ENCODE measurements at places on chromosomes 7 and 10.

DNA sequence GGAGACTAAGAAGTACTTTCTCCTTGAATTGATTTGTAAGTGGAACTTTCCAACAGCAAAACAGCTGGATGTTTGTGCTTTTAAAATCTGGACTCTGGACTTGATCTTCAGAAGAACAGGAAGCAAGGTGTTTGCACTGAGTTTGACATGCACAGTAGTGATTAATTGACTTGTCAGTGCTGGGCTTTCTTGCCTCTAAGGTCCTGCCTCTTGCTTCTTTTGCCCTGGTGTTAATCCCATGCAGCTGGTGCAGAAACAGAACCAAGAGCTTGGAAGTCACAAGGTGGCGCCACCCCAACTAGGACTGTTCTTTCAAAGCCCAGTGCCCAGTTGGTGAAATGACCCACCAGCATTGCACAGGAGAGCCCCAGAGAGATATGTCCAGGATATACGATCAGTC is 66.8 kb upstream of the SEPHS1 start:
- no peak for DNase-seq

DNA sequence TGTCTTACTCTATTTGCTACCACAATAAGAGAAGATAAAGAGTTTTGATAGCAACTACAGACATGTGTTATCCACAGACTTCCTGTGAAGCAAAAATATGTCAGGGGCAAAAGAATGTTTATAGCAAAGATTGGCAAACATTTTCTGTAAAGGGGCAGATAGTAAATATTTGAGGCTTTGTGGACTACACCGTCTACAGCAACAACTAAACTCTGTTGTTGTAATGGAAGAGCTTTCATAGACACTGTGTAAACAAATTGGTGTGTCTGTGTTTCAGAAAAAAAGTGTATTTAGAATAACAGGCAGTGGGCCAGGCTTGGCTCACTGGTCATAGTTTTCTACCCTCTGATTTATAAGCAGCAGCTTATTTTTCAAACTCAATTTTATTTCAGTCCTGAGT is 521.4 kb downstream of the ANKRD7 start:
- no peak for DNase-seq

DNA sequence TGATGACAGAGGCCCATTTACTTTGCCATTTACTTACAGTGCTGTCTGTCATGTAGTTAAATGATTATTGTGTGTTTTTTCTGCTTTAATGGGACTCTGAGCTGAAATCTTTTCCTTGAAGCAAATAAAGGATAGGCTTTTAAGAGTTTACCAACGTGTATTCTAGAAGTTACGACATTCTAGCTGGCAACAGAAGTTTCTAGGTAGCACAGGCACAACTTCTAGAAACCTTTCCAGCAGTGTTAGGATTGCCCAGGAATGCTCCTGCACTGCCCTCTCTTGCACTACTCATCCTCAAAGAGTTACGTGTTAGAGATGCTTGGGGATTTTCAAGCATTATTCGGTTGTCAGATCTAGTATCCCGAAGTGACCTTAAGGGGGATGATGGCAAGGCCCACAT is 42.5 kb upstream of the TMEM236 start:
- no peak for DNase-seq

DNA sequence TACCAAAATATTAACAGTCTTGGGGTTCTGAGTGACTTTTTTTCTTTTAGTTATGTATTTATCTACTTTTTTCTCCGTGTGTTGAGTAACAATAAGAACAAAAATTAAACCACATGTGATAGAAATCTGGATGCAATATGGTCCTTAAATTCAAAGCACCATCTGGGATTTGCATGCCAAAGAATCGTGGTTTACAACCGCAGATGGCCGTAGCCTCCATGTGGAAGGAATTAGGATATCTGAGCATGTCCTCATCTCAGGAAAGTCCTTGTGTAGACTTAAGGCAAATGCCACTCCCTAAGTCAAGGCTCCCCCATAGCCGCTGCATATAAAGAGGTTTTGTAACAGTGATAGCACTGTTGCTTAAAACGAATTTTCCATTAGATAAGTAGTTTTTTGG is 304.0 kb downstream of the ZEB1 start:
- no peak for DNase-seq

DNA sequence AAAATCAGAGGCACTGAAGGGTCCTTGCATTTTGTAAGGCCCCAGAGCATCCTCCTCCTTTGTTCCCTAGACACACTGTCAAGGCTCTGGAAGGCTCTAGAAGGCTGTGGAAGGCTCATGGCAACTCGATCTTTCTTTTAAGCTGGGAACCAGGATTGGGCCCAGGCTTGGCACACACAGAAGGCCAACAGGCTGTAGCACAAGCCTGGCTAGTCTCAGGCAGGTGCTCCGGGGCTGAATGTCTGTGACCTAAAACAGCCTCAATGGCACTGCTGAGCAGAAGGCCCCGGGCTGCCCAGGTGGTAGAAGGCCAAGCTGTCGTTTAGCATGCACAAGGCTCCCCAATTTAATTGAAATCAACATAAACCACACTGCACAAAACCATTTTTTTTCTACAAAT is 55.7 kb downstream of the PRKAG2 start:
- no peak for DNase-seq

DNA sequence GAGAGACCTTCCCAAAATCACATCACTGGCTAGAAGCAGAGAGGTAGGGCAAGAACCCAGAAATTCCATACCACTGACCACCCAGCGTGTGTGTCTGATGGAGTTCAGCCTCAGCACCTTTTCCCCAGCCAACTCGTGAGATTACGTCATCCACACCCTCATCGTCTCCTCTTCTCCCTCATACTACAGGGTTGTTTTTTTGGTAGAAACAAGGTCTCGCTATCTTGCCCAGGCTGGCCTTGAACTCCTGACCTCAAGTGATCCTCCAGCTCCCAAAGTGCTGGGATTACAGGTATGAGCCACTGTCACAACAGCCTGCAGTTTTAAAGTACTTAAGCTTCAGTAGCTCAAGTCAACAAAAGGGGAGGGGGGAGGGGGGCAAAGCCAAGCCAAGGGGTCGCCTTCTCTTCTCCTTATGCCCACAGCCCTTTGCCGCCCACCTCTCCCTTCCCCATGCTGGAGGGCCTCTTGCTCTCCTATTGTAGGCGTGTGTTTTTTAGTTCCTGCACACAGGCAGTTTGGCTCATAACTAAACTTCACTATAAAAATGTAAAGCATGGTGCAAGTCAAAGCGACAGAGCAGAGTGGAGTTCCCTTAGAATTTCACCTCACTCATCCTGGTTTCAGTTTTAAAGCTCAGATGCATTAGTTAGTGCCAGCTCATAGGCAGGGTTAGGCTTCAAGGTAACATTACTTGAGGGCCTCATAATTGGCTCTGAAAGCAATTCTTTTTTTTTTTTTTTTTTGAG is 5.2 kb upstream of the PRDX3 start:
- no peak for DNase-seq

DNA sequence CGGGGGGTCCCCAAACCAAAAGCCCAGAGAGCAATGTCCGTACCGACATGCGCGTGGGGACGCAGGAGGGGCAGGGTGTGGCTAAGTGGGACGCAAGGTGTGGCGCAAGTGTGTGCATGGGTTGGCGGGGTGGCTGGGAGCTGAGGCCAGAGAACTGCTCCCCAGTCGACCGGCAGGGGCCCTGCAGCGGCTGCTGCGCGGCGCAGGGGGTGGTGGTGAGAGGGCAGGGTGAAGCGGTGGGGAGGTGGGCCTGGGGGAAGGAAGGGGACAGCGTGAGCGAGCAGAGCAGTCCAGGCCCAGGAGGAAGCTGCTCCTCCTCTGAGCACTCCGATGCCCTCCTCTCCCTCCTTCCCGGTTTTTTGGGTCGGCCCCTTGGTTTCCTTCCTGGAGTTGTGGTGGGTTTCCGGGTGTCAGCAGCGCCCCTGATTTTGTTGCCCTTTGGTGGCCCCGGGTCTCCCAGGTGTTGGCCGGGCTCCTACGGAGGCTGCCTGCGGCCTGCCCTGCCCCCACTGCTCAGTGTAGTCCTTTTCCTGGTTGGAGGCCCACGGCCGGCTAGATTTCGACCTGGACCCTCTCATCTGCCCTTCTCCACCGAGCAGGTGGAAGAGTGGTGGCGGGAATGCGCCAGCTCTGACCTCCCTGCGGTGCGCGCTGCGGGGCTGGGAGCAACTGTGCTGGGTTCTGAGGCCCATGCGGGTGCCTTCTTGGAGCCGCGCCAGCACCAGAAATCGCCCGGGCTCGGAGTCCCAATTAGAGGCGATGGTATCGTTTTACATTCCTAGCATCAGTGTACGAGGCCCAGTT is 40.5 kb upstream of the COMTD1 start:
- no peak for DNase-seq

GRCh38 chr10:122878799-122879338 is 512 bp downstream of the FAM24B start:
- no peak for DNase-seq
